GM10248 (cell line): ENCODE measurements at places on chromosomes 5 and 9.

DNA sequence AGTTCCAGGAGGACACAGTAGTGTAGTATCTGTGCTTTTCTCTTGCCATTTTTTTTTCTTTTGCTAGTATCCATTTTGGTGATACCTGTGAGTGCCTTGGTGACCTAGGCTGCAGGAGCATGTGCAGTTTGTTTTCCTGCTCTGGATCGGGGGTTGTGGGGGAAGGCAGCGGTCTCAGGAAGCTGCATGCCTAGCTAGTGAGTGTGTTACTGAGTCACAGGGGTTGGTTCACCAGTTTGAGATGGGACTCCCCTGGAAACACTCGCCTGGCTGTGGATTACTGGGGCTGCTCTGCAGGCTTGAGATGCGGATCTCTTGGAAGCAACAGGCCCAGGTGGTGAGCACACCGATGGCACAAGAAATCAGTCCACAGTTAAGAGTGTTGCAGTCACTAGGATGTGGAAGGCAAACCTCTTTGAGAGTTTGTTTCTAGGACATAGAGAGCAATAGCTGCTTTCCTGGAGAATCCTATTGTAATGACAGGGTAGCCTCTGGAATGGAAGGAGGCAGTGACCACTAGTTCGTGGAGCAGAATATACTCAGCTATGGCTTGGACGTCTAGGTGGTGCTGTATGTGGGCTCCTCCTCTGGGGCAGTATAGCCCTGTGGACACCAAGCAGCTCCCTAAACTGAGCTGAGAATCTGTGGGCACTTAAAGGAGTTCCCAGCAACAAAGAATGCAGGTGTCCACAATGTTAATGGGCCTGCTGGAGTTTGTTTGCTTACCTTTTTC lies 20.0 kb upstream of the SPATA31E1 start:
- no peak for DNase-seq

DNA sequence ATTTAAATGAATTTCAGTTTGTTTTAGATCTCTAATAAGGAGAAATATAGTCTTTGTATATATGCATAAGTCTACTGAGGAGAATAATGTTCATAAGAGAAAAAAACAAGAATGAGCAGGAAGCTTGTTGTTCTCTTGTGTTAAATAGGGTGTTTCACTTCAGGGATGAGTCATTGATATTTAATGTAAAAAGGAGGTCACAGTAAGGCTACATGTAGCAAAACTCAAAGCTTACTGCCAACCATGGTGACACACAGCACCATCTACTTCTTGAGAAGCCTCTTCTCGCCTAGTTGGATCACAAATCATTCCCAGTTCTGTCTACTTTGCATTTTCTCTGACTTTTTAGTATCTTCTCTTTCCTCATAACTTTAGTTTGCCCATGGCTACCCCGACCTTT lies 1466.0 kb upstream of the C9orf72 start:
- no peak for DNase-seq

- DNase-seq, result no peak
These were observed 80.6 kb downstream of the MYO10 start for GRCh38 chr5:16855485-16855884.

DNA sequence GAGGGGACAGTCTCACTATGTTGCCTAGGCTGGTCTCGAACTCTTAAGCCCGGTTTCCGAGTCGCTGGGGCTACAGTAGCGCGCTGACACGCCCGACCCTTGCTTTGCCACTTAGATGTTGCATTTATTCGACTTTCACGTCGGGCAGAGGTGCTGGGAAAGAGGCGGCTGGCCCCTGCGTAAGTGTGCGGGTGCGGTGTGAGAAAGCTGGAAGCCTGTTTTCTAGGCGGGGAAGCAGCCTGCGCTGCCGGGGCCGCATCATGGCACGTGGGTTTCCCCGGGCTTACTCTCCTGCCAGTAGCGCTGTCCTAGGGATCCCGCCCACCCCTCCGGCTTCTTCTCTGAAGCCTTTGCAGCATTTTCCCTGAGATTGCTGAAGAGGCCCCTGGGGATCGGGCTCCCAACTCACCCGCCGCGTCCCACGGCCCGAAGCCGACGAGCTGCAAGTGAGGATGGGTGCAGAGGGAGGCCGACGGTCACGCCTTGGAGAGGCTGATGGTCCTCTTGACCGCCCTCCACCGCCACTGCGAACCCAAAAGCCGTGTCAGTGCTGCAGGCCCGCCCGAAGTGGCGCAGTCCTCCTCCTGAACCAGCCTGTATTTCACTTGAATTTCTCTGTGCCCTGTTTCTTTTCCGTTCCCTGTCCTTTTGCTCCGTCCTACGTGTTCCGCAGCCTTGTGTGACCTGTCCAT lies 5.8 kb upstream of the TRIM41 start:
- DNase-seq, result no peak

GRCh38 chr9:11103525-11103924 lies 490.7 kb upstream of the PTPRD start:
- DNase-seq, result no peak

GRCh38 chr5:55205001-55205400 lies 22.1 kb downstream of the MCIDAS start:
- DNase-seq, result no peak

DNA sequence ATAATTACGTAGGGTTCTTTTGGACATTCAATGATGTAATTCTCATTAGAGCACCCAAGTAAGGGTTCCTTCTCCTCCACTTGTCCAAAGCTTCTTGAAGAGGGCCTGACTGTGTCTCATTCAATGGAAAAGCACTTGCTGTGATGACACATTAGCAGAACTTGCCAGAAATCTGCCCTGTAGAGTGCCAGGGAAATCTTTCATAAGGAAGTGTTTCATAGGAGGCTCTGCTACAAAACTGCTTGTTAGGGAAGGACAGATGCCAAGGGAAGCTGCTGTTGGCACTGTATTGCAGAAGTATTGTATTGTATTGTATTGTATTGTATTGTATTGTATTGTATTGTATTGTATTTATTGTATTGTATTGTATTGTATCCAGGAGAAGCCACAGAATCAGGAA lies 45.5 kb upstream of the MPDZ start:
- no peak for DNase-seq

DNA sequence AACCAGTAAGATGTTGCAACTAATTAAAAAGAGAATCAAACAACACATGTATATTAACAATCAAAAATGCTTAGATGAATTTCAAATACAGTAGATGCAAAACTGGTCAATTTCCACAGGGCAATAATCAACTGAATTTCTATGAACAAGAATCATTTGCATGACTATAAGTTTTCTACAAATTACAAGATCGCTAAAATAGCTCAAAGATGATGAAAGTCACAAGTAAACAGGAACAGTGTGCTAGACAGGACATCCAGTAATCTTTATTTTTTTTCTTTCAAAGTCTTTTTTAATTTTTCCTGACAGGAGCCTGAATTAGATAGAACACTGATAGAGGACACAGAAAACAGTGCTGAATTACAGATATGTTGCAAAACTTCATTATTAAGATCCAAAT lies 608.2 kb upstream of the DAB2 start:
- DNase-seq, result no peak

DNA sequence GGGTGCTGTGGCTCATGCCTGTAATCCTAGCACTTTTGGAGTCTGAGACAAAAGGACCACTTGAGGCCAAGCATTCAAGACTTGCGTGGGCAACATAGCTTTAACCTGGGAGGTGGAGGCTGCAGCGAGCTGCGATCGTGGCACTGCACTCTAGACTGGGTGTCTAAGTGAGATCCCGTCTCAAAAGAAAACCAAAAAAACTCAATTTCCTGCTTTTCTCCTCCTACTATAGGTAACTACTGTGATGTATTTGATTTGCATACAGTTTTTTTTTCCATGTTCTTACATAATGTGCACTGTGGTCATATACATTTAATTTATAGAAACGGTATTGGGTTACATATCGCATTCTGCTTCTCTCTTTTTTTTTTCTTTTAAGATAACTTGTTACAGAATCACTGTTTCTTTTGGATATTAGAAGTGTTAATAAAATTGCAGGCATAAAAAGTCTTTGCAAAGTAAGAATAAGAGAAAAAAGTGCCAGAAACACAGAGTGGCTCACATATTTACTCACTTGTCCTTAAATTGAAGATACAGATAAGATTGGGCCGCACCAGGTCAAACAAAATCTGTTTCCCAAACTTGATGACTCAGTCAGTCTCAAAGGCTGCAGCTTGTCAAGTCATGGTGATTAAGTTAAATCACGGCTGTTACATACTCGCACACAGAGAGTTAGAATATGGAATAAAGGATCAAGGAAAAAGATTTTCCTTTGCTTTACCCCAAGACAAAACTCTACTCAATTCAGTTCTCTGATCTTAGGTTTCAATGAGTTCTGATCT lies 2.0 kb upstream of the PTGR1 start:
- no peak for DNase-seq

DNA sequence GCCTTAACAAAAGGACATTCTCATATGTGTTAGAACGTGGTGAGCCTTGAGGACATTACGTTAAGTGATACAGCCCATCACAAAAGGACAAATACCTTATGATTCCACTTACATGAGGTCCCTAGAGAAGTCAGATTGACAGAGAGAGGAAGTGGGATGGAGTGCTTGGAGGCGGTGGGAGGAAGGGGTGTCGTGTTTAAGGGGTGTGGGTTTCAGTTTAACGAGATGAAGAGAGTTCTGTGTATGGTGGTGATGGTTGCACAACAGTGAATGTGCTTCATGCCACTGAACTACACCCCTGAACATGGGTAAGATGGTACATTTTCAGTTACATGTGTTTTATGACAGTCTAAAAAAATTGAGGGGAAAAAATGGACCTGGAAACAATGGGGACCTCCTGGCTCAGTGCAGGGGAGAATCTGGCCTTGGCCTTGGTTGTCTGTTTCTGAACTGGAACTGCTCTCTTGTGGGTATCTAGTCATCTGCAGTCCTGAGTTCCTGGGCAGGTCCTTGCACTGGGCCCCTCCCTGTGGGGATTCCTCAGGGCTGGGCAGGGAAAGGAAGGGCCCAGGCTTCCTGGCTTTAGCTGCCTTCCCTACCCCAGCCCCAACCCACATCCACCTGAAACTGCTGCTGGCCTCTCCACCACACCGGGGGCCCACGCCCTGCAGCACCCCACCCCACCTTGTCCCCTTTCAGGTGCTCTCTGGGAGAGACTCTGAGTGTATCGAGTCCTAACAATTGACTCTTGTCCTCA lies 17.8 kb downstream of the LRRC8A start:
- DNase-seq, result peak; percentile 43

GRCh38 chr9:37746448-37747270 lies 6.9 kb upstream of the TRMT10B start:
- DNase-seq, result no peak

DNA sequence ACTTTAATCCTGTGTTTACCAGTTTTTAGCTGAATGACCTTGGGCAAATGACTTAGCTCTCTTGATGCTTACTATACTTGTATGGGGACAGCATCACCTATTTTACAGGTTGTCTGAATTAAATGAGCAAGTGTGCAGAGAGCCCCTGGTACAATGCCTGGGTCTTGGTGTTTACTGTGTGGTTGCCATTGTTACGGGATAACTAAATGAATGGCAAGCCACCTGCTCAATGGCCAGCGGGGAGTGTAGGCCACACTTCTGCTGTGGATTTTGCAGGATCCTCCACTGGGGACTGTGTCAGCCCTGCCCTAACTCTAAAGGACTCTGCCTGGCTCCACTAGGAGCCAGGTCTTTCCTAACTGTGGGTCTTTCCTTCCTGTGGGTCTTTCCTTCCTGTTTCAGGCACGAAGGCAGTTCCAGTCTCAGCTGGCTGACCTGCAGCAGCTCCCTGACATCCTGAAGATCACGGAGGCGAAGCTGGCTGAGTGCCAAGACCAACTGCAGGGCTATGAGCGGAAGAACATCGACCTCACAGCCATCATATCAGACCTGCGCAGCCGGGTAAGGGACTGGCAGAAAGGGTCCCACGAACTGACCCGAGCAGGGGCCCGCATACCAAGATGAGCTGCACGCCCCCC lies 10.3 kb upstream of the GLE1 start:
- DNase-seq, result no peak
